ENCODE measurements at places on chromosomes 5 and 9. TPM values are rescaled to one million over a fixed set of nuclear protein-coding genes. Genes with fewer than 3 reads are reported as not detected.

ZSWIM6 gene
- 13.7 TPM for total RNA-seq

MRPS30 gene
- 78.0 TPM for total RNA-seq

PLPP7 gene
- total RNA-seq = 2.0 TPM

ZNF483 gene
- total RNA-seq = 30.4 TPM

NXNL2 gene
- 0.68 TPM for total RNA-seq

- H3K36me3 ChIP-seq = no peaks in the 10 kb centered on the region
- DNase-seq = no peak
- H3K27me3 ChIP-seq = no peaks in the 10 kb centered on the region
- H3K27ac ChIP-seq = no peak overlapping the region
- no peaks in the 10 kb centered on the region for H3K4me1 ChIP-seq
These were observed 10.6 kb downstream of the GRIN3A start for GRCh38 chr9:101727612-101728524.

- no peak overlapping the region for H3K27ac ChIP-seq
- no peaks in the 10 kb centered on the region for H3K36me3 ChIP-seq
- no peak overlapping the region for H3K4me3 ChIP-seq
- no peaks in the 10 kb centered on the region for H3K4me1 ChIP-seq
These were observed 77.3 kb downstream of the BASP1 start for GRCh38 chr5:17294639-17295311.

- H3K4me3 ChIP-seq = no peak overlapping the region
- no peaks in the 10 kb centered on the region for H3K36me3 ChIP-seq
These were observed 60.2 kb upstream of the DMAC1 start for GRCh38 chr9:7859701-7860334.

GRCh38 chr9:91405343-91406077 is 18.1 kb downstream of the NFIL3 start:
- peaks cover 5% of the 10 kb centered on the region for H3K36me3 ChIP-seq
- DNase-seq = no peak
- no peak overlapping the region for H3K4me3 ChIP-seq
- no peak overlapping the region for H3K27ac ChIP-seq
- no peaks in the 10 kb centered on the region for H3K27me3 ChIP-seq

GRCh38 chr5:138662599-138662998 is 87.4 kb upstream of the HSPA9 start:
- no peaks in the 10 kb centered on the region for H3K36me3 ChIP-seq
- H3K4me1 ChIP-seq = no peaks in the 10 kb centered on the region
- H3K27me3 ChIP-seq = no peaks in the 10 kb centered on the region

- H3K4me1 ChIP-seq = no peaks in the 10 kb centered on the region
- H3K4me3 ChIP-seq = no peak overlapping the region
- no peak overlapping the region for H3K27ac ChIP-seq
- H3K27me3 ChIP-seq = no peaks in the 10 kb centered on the region
- H3K36me3 ChIP-seq = no peaks in the 10 kb centered on the region
These were observed 86.5 kb downstream of the BNC2 start for GRCh38 chr9:16784002-16784401.

- no peaks in the 10 kb centered on the region for H3K4me1 ChIP-seq
- H3K36me3 ChIP-seq = no peaks in the 10 kb centered on the region
- H3K27ac ChIP-seq = no peak overlapping the region
- no peak overlapping the region for H3K4me3 ChIP-seq
These were observed 19.9 kb upstream of the LPCAT1 start for GRCh38 chr5:1543398-1544293.

GRCh38 chr5:76660360-76660759 is 37.2 kb upstream of the F2RL2 start:
- H3K27me3 ChIP-seq = no peaks in the 10 kb centered on the region
- no peaks in the 10 kb centered on the region for H3K4me1 ChIP-seq
- no peak overlapping the region for H3K4me3 ChIP-seq
- H3K36me3 ChIP-seq = no peaks in the 10 kb centered on the region

GRCh38 chr5:149365418-149365817 is 7.6 kb downstream of the PCYOX1L start:
- H3K4me3 ChIP-seq = no peak overlapping the region
- DNase-seq = no peak
- H3K27me3 ChIP-seq = no peaks in the 10 kb centered on the region
- H3K36me3 ChIP-seq = no peaks in the 10 kb centered on the region
- H3K4me1 ChIP-seq = no peaks in the 10 kb centered on the region
- H3K27ac ChIP-seq = no peak overlapping the region

All from prostate gland (tissue), 2 donors.